ENCODE measurements at places on chromosomes 7 and 10. TPM values are rescaled to one million over a fixed set of nuclear protein-coding genes. Genes with fewer than 3 reads are reported as not detected.
A peak's percentile ranks its signal among the peaks of the same experiment; 100 is the strongest.

GRCh38 chr10:31152421-31153135, 120.9 kb upstream of the ZNF438 start:
- DNase-seq: no peak

DNA sequence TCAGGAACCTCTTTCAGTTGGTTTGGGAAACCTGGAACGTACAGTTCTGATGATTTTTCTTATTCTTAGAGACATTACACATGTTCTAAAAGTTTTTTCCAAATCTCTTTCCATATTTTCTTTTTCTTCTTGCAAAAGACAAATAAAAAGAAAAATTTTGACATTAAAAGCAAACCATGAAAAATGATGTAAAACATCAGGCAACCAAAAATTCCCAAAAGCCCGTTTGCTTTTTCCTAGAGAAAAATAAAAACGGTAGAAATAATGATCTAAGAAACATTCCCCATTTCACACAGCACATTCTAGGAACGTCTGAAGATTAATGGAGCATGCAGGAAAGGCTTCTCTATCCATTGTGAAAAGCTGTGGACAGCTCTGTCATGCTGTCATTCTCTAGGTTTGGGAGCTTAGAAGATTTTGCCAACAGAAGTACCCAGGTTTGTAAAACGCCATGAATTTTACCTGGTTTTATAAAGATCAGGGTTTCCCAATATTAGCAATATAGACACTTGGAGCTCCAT, 11.2 kb upstream of the PRTFDC1 start:
- DNase-seq: no peak

DNA sequence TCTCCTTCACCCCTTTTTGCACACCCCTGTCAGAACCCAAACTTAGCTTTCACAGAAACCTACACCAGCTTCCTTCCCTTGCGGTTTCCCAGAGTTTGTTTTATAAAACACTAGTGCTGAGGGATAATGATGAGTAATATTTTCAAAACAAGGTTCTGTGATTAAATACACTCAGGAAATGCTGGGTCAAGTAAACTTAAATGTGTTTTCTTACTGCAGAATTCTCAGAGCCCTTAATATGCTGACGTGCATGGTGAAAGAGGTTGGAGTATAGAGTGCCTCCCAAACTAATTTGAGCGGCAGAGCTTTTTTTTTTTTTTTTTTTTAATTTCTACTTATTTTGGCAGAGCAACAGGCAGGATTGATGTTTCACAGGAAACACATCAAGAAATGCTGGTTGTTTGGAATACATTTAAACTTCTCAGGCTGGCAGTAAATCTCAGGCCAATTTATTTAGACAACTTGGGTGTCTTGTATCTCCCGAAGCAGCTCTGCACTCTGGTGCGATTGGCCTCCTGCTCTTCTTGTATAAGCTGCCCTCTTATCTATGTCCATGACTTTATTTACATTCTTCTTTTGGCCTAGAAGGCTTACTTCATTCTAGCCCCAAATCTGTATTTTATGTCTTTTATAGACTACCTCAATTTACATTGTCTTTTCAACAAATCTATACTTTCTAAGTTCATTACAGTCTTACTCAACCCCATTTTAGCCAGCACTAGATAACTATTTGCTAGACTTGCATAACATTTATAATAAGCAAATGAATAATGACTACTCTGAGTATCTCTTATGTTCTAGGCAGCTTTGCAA, 165.4 kb downstream of the BMPER start:
- no peak for DNase-seq

DNA sequence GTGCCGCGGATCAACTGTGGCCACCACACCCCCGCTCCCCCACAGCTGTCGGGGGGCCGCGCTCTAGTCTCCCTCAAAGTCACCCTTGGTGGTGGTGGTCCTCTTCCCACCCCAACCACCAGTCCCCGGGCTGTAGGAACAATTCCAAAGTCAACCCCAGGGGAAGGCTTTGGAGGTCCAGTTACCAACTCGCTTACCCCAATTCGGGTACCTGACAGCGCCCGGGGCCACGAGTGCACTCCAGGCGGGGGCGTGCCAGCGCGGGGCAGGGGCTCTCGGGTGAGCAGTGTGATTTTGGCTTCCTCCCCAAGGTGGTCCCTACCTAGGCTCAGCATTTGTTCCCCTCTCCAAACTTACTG, 584 bp upstream of the ZMIZ1 start:
- no peak for DNase-seq

- DNase-seq: no peak
These were observed 25.6 kb downstream of the CDK14 start for GRCh38 chr7:90621747-90622140.

GRCh38 chr10:129598413-129598812, 131.4 kb downstream of the MGMT start:
- no peak for DNase-seq

DNA sequence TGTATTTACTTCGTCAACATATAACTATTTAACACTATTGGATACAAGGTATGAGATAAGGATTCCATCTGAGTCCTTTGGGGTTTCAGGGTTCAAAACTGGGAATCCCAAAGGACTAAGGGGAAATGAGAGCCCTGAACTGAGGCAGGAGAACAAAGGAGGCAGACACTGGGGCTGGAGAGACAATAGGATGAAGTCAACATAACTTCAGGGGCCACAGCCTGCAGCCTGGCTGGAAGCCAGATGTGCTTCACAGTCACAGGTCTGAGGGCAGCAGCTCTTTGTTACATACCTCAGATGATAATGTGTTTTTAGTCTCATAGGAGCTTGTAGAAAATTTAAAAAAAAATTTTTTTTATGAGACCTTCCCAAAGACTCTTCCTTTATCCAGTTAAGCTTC, 73.3 kb downstream of the NRF1 start:
- no peak for DNase-seq

GRCh38 chr7:104230606-104231005, 22.8 kb upstream of the ORC5 start:
- DNase-seq: no peak

- DNase-seq: no peak
These were observed 97.4 kb downstream of the CPED1 start for GRCh38 chr7:121085922-121086321.

DNA sequence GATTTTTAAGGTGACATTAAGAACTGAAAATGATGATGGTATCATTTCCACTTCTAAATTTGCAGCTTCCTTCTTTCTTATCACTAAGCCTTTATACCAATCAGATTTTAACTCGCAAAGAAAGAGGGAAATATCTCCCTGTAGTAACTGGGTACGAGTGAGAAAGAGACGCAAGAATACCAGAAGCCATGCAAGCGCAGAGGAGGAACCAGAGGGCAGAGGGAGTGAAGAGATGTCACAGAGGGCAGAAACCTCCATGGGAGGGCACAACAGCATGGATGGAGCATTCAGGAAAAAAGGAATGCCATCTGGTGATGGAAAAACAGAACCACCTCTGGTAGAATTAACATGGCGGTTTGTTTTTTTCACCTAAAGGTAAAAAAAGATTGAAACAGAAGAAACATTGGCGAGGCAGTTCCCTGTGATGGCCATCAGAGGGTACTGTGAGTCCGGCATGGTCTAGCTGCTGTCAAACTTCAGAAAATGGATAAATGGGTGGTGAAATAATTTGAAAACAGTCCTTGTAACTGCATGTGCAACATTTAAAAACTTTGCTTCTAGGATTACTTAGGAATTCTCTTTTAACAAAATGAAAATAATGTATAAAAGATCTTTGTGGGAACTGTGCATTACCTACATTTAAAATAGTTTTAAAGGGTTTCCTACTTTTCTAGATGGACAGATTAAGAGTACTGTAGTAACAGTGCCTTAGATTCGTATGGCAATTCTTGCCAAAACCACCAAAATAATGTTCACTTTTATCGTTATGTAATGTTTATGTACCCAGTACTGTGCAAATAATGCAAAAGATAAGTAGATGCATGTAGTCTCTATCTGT, 91.8 kb downstream of the ARHGAP12 start:
- DNase-seq: peak; percentile 66

The ETV1 gene
- total RNA-seq: 39.8 TPM

GRCh38 chr7:141686670-141687069, 15.3 kb downstream of the DENND11 start:
- no peak for DNase-seq

DNA sequence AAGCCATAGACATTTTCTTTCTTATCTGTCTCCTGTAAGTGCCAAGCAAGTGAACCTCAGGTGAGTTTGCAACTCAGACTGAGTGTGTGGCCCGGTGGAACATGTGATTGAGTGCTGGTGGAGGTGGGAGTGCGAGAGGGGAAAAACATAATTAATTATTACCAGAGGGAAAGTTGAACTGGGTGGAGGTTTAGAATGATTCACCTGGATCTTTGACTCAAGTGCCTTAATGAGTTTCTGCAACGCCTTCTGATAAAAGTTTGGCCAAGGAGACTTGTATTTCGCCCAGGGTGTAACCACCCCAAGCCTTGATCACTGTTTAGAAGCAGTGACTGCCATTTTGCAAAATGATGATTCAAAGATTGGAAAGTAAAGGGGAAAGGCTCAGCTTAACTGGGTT, 513.9 kb downstream of the GATA3 start:
- DNase-seq: no peak

DNA sequence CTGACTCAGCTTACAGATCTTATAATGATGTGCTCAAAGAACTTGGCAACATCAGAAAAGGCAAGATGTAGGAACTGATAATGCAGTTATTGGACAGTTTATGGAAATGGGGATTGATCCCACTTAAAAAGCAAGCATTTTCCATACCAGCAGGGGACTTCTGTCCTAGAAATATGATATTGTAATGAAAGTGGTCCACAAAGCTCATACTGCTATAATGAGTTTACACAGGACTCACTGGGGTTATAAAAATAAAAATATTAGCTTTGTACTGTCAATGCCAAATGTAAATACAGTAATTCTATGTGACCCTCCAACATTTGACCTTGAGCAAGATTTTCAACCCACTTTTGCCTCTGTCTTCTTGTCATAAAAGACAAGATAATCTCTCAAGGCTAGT, 145.5 kb upstream of the SEM1 start:
- DNase-seq: no peak

DNA sequence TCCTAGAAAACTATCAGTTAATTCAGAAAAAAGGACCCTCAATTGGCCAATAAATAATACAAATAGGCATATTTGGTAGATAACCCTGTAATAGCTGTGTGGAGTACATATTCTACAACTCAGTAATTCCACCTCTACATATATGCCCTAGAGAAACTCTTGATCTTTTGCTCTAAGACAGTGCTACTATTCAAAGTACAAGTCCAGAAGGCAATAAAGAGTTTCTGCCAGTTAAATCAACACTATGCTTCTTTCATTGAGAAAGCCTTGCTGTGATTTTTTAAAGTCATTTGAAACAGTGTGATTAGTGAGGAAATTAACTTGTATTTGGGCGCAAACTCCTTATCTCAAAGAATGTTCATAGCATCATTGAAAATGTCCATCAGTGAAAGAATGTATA, 75.6 kb downstream of the ZNRF2 start:
- DNase-seq: peak; percentile 95

The ARMC3 gene
- total RNA-seq: not detected
